Natural killer cell treated with Interleukin-12 subunit alpha and Interleukin-12 subunit beta and Interleukin-15 and Interleukin-18, amount 100 ng/mL, for 72 hours (primary cell): ENCODE measurements at places on chromosomes 11 and 22.

DNA sequence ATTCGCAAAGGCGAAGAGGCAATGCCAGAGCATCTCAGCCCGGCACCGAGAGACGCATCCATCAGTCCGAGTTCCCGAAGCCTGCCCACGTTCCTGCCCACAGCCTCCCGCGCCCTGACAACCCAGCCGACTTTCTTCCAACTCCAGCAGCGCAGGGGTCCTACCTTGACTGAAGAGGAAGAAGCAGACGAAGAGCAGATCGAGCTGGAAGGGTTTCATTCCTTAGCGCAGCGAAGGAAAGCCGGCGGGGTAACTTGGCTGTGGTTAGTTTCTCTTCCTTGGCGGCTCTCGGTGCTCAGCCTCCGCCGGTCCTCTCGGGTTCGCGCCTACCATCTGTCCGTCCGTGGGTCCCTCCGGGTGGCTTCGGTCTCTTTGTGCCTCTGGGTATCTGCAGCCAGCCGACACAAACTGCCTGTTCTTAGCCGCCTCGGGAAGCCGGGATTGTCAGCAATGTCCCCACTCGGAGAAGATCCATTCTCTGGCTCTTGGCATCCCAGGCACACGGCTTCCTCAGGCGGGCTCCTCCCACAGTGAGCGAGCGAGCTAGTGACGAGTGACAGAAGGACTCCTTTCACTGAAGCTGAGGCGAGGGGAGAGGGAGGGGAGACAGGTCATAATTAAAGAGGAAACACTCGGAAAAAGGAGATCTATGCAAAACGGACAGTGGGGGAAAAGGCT, at the start of gene KIRREL3:
Gene KIRREL3, minus strand, starts transcription at position 480 of the 678 bp plus-strand sequence.
- DNase-seq = no peak
- H3K36me3 ChIP-seq = no peaks in the 10 kb centered on the region

- H3K4me3 ChIP-seq = no peak overlapping the region
- peak overlapping the region; percentile 94 for H3K27ac ChIP-seq
- H3K4me1 ChIP-seq = peaks cover 9% of the 10 kb centered on the region
- H3K27me3 ChIP-seq = no peaks in the 10 kb centered on the region
- DNase-seq = no peak
Measured at GRCh38 chr11:22626573-22627239, 1.1 kb upstream of the FANCF start.

DNA sequence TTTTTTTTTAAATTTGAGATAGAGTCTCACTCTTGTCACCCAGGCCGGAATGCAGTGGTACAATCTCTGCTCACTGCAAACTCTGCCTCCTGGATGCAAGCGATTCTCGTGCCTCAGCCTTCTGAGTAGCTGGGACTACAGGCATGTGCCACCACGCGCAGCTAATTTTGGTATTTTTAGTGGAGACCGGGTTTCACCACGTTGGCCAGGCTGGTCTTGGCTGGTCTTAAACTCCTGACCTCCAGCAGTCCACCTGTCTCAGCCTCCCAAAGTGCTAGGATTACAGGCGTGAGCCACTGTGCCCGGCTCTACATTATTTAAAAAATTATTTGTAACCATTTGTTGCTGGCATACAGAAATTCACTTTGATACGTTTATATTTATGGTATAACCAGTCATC, 18.6 kb downstream of the EP300 start:
- no peaks in the 10 kb centered on the region for H3K27me3 ChIP-seq
- H3K36me3 ChIP-seq = no peaks in the 10 kb centered on the region
- no peak overlapping the region for H3K27ac ChIP-seq
- H3K4me3 ChIP-seq = no peak overlapping the region
- DNase-seq = no peak
- H3K4me1 ChIP-seq = peaks cover 37% of the 10 kb centered on the region

DNA sequence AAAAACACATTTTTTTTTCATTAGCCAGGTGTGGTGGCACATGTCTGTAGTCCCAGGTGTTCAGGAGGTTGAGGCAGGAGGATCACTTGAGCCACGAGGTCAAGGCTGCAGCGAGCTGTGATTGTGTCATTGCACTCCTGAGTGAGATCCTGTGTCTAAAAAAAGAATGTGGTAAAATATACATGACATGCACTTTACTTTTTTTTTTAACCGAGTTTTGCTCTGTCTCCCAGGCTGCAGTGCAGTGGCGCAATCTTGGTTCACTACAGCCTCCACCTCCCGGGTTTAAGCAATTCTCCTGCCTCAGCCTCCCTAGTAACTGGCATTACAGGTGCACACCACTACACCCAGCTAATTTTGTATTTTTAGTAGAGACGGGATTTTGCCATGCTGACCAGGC, 22.5 kb upstream of the CLDN5 start:
- DNase-seq = no peak
- no peaks in the 10 kb centered on the region for H3K36me3 ChIP-seq
- H3K27ac ChIP-seq = no peak overlapping the region
- H3K4me3 ChIP-seq = no peak overlapping the region
- no peaks in the 10 kb centered on the region for H3K27me3 ChIP-seq

DNA sequence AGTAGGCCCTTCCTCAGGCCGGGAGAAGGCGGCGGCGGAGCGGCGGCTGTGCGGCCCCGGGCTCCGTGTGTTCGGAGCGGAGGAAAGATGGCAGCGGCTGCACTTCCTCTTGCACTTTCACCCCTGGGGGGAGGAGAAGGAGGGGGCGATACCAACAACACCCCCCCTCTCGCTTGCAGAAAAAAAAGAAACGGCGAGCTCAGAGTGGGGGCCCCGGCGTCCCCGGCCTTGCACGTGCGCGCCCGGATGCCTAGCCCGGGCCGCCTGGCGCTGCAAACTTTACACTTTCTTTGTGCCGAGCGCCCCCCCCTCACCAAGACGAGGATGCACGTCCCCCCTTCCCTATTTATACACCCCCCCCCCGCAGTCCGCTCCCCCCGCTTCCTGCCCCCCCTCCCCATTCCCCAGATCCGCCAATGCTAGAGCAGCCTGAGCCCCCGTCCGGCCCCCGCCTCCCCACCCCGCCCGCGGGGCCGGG, at the start of gene PATZ1:
Gene PATZ1, minus strand, starts transcription at position 92 of the 478 bp plus-strand sequence. CDS start 744 bp downstream, outside the sequence.
- H3K4me3 ChIP-seq = peak within 1 kb of the TSS; percentile 83
- no peaks in the 10 kb centered on the region for H3K27me3 ChIP-seq
- no peak within 1 kb of the TSS for H3K27ac ChIP-seq
- H3K36me3 ChIP-seq = no peaks in the 10 kb centered on the region
- DNase-seq = no peak

GRCh38 chr11:47977623-47978022, 2.7 kb upstream of the PTPRJ start:
- DNase-seq = no peak
- H3K27ac ChIP-seq = peak overlapping the region; percentile 60
- peaks cover under 1% of the 10 kb centered on the region for H3K36me3 ChIP-seq
- no peak overlapping the region for H3K4me3 ChIP-seq

DNA sequence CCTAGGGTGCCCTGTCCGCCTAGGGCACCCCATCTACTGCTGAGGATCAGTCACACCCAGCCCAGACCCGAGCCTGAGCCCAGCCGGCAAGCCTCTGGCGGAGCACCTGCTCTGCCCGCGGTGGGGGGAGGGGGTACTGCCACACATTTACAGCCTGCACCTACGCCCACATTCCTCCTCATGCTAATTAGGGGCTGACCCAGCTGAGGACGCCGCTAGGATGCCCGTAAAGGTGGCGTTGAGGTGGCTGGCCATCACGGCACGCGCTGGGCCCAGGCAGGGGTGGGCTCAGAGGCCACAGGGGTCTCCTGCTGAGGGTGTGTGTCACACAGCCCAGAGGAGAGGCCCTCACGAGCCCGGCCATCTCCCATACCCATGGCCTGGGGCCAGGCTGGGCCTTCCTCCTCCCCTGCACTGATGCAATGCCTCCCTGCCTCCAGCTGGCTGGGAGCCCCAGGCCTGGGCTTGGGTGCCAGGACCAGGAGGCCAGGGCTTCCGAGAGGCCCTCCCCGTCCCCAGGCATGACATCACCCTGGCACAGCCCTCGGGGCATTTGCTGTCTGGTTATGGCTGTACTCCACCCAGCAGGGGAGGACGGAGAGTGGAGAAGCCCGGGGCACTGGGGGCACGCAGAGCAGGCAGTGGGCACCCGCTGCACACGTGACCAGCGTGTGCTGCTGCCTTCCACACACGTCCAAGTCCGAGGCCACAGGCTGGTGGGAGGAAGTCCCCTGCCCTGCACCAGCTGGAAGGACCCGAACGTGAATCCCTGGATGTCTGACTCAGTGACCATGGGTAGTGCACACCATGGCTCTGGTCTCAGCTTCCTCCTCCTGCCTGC, 12.7 kb downstream of the DUSP8 start:
- no peaks in the 10 kb centered on the region for H3K36me3 ChIP-seq
- H3K4me3 ChIP-seq = no peak overlapping the region
- H3K27ac ChIP-seq = no peak overlapping the region
- DNase-seq = peak; percentile 42
- no peaks in the 10 kb centered on the region for H3K4me1 ChIP-seq

DNA sequence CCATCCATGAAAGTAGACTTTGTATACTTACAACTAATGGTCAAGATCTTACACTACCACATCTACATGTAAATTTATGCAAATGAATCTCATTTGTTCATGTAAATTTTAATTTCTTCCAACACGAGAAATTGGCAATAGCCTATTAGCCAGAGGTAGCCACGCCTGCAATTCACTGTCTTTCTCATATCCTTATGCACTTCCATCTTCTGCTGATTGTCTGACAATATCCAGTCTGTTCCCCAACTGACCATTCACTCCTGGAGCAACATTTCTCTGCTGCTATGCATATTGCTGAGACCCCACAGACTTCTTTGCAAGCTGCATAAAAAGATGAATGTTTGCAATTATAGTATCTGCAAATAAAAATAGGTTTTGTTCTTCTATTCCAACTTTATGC, 2.5 kb downstream of the NNMT start:
- H3K27ac ChIP-seq = no peak overlapping the region
- peaks cover 40% of the 10 kb centered on the region for H3K27me3 ChIP-seq
- DNase-seq = no peak
- H3K36me3 ChIP-seq = no peaks in the 10 kb centered on the region

DNA sequence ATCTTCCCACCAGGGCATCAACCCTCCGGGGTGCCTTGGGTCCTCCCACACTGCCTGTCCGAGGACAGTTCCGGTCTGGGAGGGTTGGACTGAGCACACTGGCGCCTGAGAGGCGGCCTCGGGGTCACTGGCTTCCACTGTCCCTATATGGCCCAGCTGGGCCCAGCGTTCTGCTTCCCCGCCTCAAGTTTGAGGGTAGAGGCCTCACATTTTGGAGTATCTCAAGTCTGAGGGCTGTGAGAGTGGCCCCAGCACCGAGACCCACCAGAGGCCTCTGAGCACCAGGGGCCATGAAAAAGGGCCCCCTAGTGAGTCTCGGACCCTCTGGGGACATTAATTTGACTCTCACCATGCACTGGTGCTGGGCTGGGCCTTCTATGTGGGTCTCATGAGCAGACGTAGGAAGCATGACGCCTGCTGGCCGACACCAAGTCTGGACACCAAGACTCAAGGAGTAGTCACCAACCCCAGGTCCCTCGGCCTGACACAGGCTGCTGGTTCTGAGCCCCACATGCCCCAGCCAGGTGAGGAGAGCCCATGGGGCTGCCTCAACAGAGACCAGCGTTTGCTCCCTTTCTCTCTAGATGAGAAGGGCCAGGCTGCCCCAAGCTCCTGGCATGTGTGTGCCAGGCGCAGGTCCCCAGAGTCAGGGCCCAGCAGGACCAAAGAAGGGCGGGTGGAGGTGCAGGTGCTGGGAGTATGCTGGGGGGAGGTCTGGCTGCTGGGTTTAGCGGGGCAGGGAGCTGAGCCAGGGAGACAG, 27.5 kb downstream of the ARVCF start:
- H3K4me3 ChIP-seq = no peak overlapping the region
- no peaks in the 10 kb centered on the region for H3K36me3 ChIP-seq
- H3K4me1 ChIP-seq = peaks cover 7% of the 10 kb centered on the region
- H3K27me3 ChIP-seq = no peaks in the 10 kb centered on the region
- DNase-seq = no peak
